ENCODE measurements at places on chromosomes 11 and 22.

- no peak for DNase-seq
These were observed 91.2 kb upstream of the CSNK2A3 start for GRCh38 chr11:11444027-11444803.

DNA sequence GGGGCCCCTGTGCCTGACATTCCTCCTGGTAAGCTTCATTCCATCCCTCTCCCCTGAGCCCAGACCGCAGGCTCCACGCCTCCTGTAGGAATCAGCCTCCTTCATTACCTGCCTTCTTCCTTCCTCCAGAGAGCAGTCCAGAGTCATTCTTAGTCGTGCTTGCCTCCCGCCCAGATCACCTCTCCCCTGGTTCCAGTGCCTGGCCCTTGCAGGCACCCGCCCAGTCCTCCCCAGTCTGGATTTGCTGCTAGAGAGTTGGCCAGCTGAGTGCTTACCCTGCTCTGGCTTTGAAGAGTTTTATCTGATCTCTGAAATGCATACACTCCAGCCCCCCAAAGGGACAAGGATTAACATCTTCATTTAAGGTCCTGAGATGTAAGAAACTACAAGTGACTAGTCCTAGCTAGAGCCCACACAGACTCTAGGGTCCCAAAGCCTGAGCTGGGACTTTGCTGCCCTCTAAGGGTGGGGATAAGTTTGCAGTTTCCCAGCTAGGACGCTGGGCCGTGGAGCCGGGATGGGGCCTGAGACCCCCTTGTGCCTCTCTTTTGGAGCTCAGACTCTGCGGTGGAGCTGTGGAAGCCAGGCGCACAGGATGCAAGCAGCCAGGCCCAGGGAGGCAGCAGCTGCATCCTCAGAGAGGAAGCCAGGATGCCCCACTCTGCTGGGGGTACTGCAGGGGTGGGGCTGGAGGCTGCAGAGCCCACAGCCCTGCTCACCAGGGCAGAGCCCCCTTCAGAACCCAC is 1.6 kb downstream of the NR1H3 start:
- no peak for DNase-seq

- no peak for DNase-seq
These were observed 961 bp downstream of the KCNA4 start for GRCh38 chr11:30015725-30016412.

DNA sequence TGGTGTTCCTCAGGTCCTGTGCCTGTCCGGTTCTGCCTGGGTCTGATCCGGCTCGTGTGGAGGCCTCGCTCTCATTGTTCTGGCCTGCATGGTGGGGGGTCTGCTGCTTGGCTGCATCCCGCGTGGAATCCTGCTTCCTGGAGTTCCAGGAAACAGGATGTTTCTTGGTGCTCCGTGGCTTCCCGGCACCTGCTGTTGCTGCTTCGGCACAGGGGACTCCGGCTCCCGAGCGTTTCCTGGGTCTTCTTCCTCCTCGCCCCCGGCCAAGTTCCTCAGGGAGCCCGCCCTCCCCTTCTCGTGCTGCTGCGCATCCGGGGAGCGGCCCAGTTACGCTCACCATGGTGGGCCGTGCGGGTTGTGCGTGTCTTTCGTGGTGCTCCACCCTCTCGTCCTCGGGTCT is 29.9 kb downstream of the GLB1L2 start:
- DNase-seq = no peak

DNA sequence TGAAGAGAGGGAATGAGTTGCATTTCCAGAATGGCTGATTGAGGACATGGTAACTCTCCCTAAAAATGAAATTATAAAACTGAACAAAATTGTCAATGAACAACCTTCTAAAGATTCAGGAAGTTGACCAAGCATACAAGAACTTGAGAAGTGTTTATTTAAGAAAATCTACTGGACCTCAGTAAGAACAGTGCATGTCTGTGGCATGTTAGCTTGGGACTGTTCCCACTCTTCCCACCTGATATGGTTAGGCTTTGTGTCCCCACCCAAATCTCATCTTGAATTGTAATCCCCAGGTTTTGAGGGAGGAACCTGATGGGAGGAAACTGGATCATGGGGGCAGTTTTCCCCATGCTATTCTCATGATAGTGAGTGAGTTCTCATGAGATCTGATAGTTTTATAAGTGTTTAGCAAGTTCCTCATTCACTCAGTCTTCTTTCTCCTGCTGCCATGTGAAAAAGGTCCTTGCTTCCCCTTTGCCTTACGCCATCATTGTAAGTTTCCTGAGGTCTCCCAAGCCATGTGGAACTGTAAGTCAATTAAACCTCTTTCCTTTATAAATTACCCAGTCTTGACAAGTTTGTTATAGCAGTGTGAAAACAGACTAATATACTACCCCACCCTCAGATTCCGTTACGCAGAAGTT is 15.4 kb downstream of the MS4A13 start:
- DNase-seq = no peak

- no peak for DNase-seq
These were observed 12.9 kb upstream of the JHY start for GRCh38 chr11:122869622-122870021.

GRCh38 chr11:63001456-63001855 is 14.2 kb downstream of the SLC22A8 start:
- DNase-seq = no peak

DNA sequence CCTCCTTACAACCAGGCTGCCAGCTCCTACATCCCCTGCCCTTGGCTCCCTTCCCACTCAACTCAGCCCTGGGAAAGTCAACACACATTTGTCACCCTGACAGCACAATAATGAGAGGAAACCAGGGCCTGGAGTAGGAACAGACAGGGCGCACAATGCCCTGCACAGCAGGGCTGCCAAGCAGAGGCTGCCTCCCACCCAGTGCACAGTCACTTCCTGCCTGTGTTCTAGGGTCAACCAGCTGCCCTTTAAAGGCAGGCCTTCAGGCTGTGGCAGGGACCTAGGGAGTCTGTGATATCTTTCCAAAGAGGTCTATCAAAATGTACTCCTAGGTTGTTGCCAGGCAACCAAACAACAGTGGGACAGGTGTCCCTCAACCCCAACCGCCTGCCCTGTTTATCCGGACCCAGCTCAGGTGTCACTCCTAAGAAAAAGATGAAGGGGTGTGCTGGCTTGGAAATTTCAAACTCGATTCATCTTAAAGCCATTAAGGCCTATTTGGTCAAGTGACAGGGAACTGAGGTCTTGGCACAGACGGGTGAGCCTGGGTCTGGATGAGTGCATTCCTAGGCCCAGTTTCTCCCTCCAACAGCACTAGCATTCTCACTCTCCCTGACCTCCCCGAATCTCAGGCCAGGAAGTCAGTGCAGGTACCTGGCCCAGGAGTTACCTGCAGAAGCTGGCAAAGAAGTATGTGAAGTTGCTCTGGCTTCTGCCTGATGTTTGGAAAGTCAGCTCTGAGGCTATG is 110.3 kb upstream of the PITPNB start:
- DNase-seq = no peak

DNA sequence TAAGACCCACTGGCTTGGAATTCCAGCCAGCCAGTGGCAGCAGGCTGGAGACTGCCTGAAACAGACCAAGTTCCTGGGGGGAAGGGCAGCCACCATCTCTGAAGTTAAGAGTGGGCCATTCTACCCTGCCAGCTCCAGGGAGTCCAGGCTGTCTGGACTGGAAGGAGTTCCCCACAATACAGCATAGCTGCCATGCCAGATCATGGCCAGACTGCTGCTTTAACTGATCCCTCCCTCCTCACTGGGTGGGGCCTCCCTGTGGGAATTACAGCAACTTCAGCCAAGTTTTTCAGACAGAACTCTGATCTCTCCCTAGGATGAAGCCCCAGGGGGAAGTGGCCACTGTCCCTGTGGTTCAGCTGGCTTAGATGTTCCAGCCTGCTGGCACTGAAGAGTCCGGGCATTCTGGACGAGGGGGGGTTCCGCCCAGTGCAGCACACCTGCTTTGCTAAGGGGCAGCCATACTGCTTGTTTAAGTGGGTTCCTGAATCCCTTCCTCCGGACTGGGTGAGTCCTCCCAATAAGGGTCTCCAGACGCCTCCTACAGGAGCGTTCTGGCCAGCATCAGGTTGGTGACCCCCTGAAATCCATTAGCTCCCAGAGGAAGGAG is 455.4 kb downstream of the DLG2 start:
- DNase-seq = no peak
